ENCODE measurements at places on chromosomes 12 and 14. TPM values are rescaled to one million over a fixed set of nuclear protein-coding genes. Genes with fewer than 3 reads are reported as not detected.
A peak's percentile ranks its signal among the peaks of the same experiment; 100 is the strongest.

Gene LRRIQ1
- total RNA-seq = not detected

Gene TAS2R7
- total RNA-seq = not detected

GRCh38 chr12:132416827-132417226 is 73.1 kb upstream of the FBRSL1 start:
- no peaks in the 10 kb centered on the region for H3K4me1 ChIP-seq
- peaks cover 18% of the 10 kb centered on the region for H3K27me3 ChIP-seq
- H3K4me3 ChIP-seq = no peak overlapping the region
- H3K36me3 ChIP-seq = no peaks in the 10 kb centered on the region

DNA sequence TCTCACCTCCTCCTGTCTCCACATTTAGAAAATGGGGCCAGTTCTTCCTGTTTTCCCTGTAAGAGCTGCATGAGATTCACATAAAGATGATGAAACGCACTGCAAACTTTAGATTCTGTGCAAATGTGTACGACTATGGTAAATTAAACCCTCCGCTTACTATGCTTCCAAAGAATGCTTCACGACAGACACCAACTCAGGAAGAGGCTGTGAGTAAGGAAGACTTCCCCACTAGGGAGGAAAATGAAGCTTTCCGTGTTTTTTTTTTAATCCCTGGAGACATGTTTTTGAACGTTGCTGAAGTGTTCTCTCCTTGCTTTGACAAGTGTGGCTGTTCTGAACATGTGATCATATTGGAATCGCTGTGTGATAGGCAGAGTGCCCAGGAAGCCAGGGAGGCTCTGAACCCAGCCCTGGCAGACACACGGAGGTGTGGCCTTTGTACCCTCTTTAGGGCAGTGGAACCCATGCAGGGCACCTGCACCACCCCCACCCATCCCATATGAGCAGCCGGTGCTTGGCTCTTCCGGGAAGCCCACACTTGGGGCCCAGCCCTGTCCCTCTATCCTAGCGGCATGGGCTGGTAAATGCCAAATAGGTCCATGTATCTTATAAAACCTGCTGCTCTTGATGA is 7.5 kb upstream of the SYNE3 start:
- H3K27ac ChIP-seq = peak overlapping the region; percentile 89
- H3K27me3 ChIP-seq = no peaks in the 10 kb centered on the region
- peak overlapping the region; percentile 53 for H3K4me3 ChIP-seq

Gene GPR162
- total RNA-seq = 1.4 TPM

DNA sequence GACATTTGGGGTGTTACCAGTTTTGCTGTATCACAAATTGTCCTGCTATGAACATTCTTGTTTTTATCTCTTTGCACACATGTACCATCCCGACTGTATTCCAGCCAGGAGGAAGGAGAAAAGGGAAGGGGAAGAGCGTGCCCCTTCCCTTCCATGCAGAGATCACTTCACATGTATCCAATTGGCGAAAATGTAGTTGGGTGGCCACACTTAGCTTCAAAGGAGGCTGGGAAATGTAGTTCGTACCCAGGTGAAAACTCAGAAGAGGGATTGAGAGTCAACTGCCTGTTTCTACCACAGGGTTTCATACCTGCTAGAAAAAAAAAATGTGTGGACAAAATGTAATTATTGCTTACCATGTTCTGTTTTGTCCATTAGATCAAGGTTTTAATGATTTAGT is 189.1 kb upstream of the PELI2 start:
- no peak overlapping the region for H3K4me3 ChIP-seq
- H3K27me3 ChIP-seq = peaks cover 6% of the 10 kb centered on the region
- DNase-seq = no peak
- H3K4me1 ChIP-seq = no peaks in the 10 kb centered on the region

GRCh38 chr12:60231303-60231702 is 635.5 kb downstream of the SLC16A7 start:
- no peak overlapping the region for H3K27ac ChIP-seq
- H3K27me3 ChIP-seq = no peaks in the 10 kb centered on the region
- H3K36me3 ChIP-seq = no peaks in the 10 kb centered on the region
- H3K4me3 ChIP-seq = no peak overlapping the region
- DNase-seq = peak; percentile 15
- no peaks in the 10 kb centered on the region for H3K4me1 ChIP-seq

GRCh38 chr14:50714450-50715073 is 46.5 kb upstream of the SAV1 start:
- H3K27ac ChIP-seq = no peak overlapping the region
- H3K27me3 ChIP-seq = no peaks in the 10 kb centered on the region
- H3K4me1 ChIP-seq = no peaks in the 10 kb centered on the region
- H3K4me3 ChIP-seq = no peak overlapping the region

GRCh38 chr14:89399157-89399556 is 17.9 kb downstream of the FOXN3 start:
- no peak for DNase-seq
- H3K27me3 ChIP-seq = no peaks in the 10 kb centered on the region
- H3K27ac ChIP-seq = no peak overlapping the region
- H3K4me1 ChIP-seq = no peaks in the 10 kb centered on the region

Gene OR4Q3
- total RNA-seq = not detected

- no peaks in the 10 kb centered on the region for H3K4me1 ChIP-seq
- H3K27me3 ChIP-seq = peaks cover 2% of the 10 kb centered on the region
- no peak overlapping the region for H3K27ac ChIP-seq
- H3K36me3 ChIP-seq = no peaks in the 10 kb centered on the region
These were observed 6.5 kb downstream of the IAPP start for GRCh38 chr12:21379218-21379617.

Gene CTSG
- not detected for total RNA-seq

- H3K4me3 ChIP-seq = no peak overlapping the region
- H3K27ac ChIP-seq = no peak overlapping the region
- DNase-seq = no peak
- no peaks in the 10 kb centered on the region for H3K36me3 ChIP-seq
- H3K27me3 ChIP-seq = no peaks in the 10 kb centered on the region
- H3K4me1 ChIP-seq = peaks cover 13% of the 10 kb centered on the region
These were observed 12.8 kb downstream of the CHST11 start for GRCh38 chr12:104469523-104469922.

GRCh38 chr12:63876980-63877379 is 32.5 kb downstream of the SRGAP1 start:
- H3K27me3 ChIP-seq = no peaks in the 10 kb centered on the region
- H3K27ac ChIP-seq = no peak overlapping the region
- DNase-seq = no peak
- peaks cover 3% of the 10 kb centered on the region for H3K4me1 ChIP-seq
- H3K36me3 ChIP-seq = no peaks in the 10 kb centered on the region

GRCh38 chr14:105519946-105520698 is 6.3 kb upstream of the TMEM121 start:
- peaks cover 14% of the 10 kb centered on the region for H3K27me3 ChIP-seq
- H3K4me3 ChIP-seq = no peak overlapping the region
- H3K4me1 ChIP-seq = no peaks in the 10 kb centered on the region

Gene SLC25A47
- not detected for total RNA-seq

Gene PUS7L
- 18.9 TPM for total RNA-seq

GRCh38 chr14:56352999-56353398 is 226.6 kb upstream of the TMEM260 start:
- no peak overlapping the region for H3K27ac ChIP-seq
- DNase-seq = no peak
- H3K4me3 ChIP-seq = no peak overlapping the region
- peaks cover 4% of the 10 kb centered on the region for H3K4me1 ChIP-seq

Gene DTX1
- total RNA-seq = under 0.01 TPM

GRCh38 chr12:50676756-50677155 is 87.1 kb upstream of the ATF1 start:
- DNase-seq = no peak
- H3K27ac ChIP-seq = no peak overlapping the region
- peaks cover 5% of the 10 kb centered on the region for H3K4me1 ChIP-seq
- H3K27me3 ChIP-seq = no peaks in the 10 kb centered on the region

DNA sequence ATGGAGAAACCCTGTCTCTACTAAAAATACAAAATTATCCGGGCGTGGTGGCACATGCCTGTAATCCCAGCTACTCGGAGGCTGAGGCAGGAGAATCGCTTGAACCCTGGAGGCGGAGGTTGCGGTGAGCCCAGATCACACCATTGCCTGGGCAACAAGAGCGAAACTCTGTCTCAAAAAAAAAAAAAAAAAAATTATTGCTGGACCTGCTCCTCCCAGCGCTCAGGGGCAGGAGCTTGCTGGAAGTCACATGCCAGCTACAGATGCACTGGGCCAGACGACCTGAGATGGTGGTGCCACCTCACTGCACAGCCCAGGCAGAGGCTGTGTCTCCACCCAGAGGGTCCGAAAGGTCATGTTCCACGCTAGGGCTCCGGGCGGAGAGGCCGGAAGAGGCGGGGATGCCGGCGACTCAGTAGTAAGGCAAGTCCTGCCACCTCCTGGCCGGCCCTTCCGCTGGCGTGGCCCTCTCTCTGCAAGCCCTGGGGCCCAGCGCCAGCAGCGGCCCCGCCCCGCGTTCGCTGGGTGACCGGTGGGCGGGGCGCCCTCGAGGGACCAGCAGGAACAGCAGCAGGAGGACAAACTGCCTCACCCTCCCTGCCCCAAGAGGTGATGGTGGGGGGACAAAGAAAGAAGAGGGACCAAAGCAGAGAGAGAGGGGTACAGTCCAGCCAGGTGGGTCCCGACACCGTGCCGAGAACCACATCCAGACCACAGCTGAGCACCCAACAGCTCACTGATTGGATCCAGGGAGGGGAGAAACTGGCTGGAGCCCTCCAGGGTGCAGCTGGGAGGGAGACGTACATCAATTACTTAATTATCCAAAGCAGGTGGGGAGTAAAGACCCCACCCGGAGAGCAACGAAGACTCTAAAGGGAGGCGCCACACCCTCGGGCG is 3.6 kb upstream of the RHOF start:
- H3K36me3 ChIP-seq = no peaks in the 10 kb centered on the region
- peaks cover 56% of the 10 kb centered on the region for H3K4me1 ChIP-seq
- DNase-seq = peak; percentile 99
- H3K27me3 ChIP-seq = no peaks in the 10 kb centered on the region

DNA sequence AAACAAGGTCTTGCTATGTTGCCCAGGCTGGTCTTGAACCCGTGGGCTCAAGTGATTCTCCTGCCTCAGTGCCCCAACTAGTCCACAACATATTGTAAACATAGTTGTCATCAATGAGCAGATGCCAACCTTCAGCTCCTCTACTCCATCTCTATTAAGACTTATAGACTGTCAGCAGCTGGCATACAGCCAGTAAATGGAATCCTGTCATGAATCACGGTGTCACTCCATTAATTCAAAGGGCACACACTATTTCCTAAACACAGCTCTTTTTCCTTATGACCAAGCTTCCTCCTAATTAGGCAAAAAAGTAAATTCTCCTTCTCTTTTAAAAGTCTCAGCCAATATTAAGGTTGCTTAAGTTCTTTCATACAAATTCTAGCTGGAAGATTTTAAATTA is 111.2 kb downstream of the ITPR2 start:
- no peak overlapping the region for H3K27ac ChIP-seq
- no peak overlapping the region for H3K4me3 ChIP-seq
- H3K27me3 ChIP-seq = no peaks in the 10 kb centered on the region
- no peak for DNase-seq
- H3K36me3 ChIP-seq = no peaks in the 10 kb centered on the region

DNA sequence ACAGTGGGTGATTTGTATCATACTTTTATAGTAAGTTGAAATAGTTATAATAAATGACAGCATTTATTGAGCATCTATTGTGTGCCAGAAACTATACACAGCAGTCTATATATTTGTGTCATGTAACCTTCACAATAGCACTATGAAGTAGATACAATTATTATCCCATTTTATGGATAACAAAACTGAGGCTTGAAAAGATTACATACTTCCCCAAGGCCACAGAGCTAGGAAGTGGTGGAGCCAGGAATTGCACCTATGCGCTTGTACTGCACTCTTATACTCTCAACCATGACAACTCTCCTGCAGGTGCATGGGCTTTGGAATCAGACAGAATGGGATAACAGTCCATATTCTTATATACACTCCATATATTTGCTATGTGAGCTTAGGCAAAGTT is 110.6 kb upstream of the SOX5 start:
- peaks cover 8% of the 10 kb centered on the region for H3K4me1 ChIP-seq
- no peak overlapping the region for H3K4me3 ChIP-seq
- H3K27ac ChIP-seq = no peak overlapping the region
- no peaks in the 10 kb centered on the region for H3K36me3 ChIP-seq
- DNase-seq = no peak

GRCh38 chr12:8037046-8037663 is 4.6 kb downstream of the FOXJ2 start:
- no peak overlapping the region for H3K27ac ChIP-seq
- H3K36me3 ChIP-seq = peaks cover 23% of the 10 kb centered on the region
- peaks cover 47% of the 10 kb centered on the region for H3K4me1 ChIP-seq

- no peaks in the 10 kb centered on the region for H3K27me3 ChIP-seq
- peak; percentile 92 for DNase-seq
- no peak overlapping the region for H3K27ac ChIP-seq
These were observed 86.7 kb downstream of the NCOR2 start for GRCh38 chr12:124480469-124481256.

Gene DDN
- total RNA-seq = 0.29 TPM

DNA sequence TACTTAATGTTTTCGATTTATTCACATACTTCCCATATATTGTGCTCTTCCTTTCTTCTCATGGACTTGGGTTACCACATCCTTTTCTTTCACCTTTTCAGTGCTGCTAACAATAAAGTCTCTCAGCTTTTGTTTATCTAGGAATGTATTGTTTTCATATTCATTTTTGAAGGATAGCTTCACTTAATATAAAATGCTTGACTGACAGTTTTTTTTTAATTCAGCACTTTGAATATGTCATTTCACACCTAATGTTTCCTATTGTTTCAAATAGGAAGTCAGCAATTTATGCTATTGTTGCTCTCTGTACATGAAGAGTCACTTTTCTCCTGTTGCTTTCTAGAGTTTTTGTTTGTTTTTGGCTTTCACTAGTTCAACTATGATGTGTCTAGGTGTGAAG is 738.3 kb upstream of the STXBP6 start:
- H3K36me3 ChIP-seq = no peaks in the 10 kb centered on the region
- no peaks in the 10 kb centered on the region for H3K4me1 ChIP-seq
- H3K4me3 ChIP-seq = no peak overlapping the region

- H3K27ac ChIP-seq = no peak overlapping the region
- H3K27me3 ChIP-seq = no peaks in the 10 kb centered on the region
- no peaks in the 10 kb centered on the region for H3K36me3 ChIP-seq
- H3K4me1 ChIP-seq = peaks cover 12% of the 10 kb centered on the region
- H3K4me3 ChIP-seq = no peak overlapping the region
These were observed 57.2 kb downstream of the SYNE2 start for GRCh38 chr14:63909984-63910383.

Gene EPYC
- 1.8 TPM for total RNA-seq

DNA sequence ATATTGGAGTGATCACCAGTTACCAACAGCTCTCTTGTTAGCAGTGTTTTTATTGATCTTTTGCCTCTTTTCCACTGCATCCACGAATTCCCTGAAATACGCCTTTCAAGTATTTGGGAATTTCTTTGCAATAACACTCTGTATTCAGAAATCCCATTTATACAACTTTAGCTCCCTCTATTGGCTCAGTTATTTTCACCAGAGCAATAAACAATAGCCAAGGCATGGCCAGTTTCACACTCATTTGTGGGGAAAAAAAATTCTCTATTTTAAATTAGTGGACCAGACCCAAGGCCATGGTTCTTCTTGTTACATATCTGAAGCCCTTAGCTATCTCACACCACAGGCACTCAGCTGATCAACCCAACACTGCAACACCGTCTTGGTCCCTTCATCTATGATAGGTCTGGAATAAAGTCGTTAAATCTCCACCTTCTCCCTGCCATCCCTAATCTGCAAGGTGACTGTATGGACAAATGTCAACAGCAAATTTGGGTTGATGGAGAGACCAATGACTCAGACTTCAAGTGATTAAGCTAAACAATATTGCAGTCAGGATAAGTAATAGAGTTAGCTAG is 92.4 kb upstream of the TMEM260 start:
- H3K4me1 ChIP-seq = peaks cover 14% of the 10 kb centered on the region
- DNase-seq = no peak
- H3K4me3 ChIP-seq = no peak overlapping the region

Data from osteoblast (primary cell).